ENCODE measurements at places on chromosomes 1 and 21. TPM values are rescaled to one million over a fixed set of nuclear protein-coding genes. Genes with fewer than 3 reads are reported as not detected.
A peak's percentile ranks its signal among the peaks of the same experiment; 100 is the strongest.

The GALNT2 gene
- 32.7 TPM for total RNA-seq

The CR1L gene
- total RNA-seq: 0.42 TPM

The ZMYND12 gene
- total RNA-seq: 1.1 TPM

The LCE1A gene
- total RNA-seq: not detected

The MR1 gene
- total RNA-seq: 19.8 TPM

The CYP4Z1 gene
- not detected for total RNA-seq

DNA sequence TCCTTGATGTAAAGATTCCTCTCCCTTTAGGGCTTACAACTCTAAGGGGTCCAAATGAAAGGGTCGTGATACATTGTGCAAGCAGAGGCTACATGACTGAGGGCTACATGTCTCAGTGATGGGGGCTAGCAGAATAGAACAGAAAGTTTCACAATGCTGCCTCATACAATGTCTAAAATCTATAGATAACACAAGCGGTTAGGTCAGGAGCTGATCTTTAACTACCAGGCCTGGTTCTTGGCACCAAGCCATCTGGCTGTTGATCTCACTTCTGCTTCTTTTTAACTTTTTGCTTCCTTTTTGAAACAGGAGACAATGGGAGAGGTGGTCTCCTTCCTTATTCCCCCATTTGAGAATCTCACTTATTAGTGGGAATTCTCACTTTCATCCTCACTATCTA is 710.2 kb downstream of the AMY1C start:
- H3K27me3 ChIP-seq: no peaks in the 10 kb centered on the region
- no peaks in the 10 kb centered on the region for H3K36me3 ChIP-seq
- H3K4me3 ChIP-seq: no peak overlapping the region
- no peaks in the 10 kb centered on the region for H3K4me1 ChIP-seq

- peak; percentile 32 for DNase-seq
- no peaks in the 10 kb centered on the region for H3K27me3 ChIP-seq
- H3K27ac ChIP-seq: no peak overlapping the region
- no peaks in the 10 kb centered on the region for H3K4me1 ChIP-seq
- H3K4me3 ChIP-seq: no peak overlapping the region
These were observed 39.5 kb upstream of the CR2 start for GRCh38 chr1:207414606-207415108.

DNA sequence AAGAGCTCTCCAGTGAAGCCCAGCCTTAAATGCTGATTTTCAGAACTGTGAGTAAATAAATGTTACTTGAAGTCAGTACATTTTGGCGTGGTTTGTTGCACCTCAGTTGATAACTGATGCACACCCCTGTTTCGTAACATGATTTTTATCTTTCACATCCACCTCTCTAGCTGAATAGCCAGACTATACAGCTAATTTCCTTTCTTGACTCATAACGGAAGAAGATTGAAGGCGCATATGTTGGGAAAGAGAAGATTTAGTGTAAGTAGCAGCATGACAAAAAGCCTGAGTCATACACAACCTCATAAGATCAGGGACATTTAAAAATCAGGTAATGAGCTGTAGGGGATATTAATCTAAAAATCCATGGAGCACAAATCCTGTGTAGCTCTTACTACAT is 716.2 kb upstream of the ZP4 start:
- H3K4me3 ChIP-seq: no peak overlapping the region
- H3K27ac ChIP-seq: no peak overlapping the region
- no peak for DNase-seq
- no peaks in the 10 kb centered on the region for H3K4me1 ChIP-seq
- H3K27me3 ChIP-seq: no peaks in the 10 kb centered on the region
- H3K36me3 ChIP-seq: no peaks in the 10 kb centered on the region

DNA sequence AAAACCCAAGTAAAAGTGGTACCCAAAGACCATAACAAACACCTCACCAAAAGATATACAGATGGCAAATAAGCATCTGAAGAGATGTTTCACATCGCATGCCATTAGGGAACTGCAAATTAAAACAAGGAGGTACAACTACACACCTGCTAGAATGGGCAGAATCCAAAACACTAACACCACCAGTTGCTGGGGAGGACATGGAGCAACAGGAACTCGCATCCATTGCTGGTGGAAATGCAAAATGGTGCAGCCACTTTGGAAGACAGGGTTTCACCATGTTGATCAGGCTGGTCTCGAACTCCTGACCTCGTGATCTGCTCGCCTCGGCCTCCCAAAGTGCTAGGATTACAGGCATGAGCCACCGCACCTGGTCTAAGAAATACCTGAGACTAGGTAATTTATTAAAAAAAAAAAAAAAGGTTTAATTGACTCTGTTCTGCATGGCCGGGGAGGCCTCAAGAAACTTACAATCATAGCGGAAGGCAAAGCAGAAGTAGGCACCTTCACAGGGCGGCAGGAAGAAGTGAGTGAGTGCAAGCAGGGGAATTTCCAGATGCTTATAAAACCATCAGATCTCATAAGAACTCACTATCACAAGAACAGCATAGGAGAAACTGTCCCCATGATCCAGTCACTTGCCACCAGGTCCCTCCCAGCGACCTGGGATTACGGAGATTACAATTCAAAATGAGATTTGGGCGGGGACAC is 30.2 kb upstream of the PRSS38 start:
- DNase-seq: no peak
- H3K27me3 ChIP-seq: no peaks in the 10 kb centered on the region
- H3K36me3 ChIP-seq: peaks cover 23% of the 10 kb centered on the region

DNA sequence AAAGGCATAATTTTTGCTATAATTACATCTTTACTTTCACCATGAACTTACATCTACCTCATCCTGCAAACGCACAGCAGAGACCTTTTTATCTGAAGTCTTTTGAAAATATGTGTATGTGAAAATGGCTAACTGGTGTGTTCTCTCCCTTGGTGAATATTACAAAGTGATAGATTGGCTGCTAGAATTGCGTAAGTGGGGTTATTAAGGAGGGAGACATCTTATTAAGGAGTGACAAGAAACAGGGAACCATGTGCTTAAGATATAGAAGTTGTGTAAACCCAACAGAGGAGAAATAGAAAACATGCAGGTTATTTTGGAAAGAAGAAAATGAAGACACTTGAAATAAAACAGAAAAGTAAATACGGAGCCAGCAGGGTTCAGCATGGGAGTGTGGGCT is 7.8 kb downstream of the KCNJ15 start:
- no peaks in the 10 kb centered on the region for H3K36me3 ChIP-seq
- no peak overlapping the region for H3K27ac ChIP-seq
- no peak overlapping the region for H3K4me3 ChIP-seq
- H3K27me3 ChIP-seq: no peaks in the 10 kb centered on the region

DNA sequence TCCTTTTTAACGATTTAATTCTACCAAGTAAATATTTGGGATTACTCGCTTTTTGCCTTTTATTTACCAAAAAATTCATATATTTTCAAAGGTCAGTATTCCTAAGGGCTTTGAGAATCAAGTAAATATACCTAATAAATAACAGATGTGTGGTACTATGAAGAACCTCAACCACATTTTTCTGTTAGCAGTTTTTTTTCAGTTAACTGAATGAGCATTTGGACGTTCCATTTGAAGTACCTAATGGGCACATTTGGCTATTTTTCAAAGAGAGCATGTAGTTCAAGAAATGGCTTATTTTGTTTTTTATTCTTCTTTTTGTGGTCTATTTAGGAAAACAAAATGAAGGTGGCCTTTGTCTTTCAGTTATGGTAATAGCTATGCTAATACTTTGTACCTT is 253.0 kb downstream of the GPR52 start:
- no peak overlapping the region for H3K4me3 ChIP-seq
- no peaks in the 10 kb centered on the region for H3K4me1 ChIP-seq
- H3K27ac ChIP-seq: no peak overlapping the region
- peaks cover 5% of the 10 kb centered on the region for H3K36me3 ChIP-seq
- H3K27me3 ChIP-seq: no peaks in the 10 kb centered on the region

GRCh38 chr1:57831624-57832023 is 407.8 kb upstream of the DAB1 start:
- H3K27me3 ChIP-seq: no peaks in the 10 kb centered on the region
- no peak for DNase-seq
- no peak overlapping the region for H3K4me3 ChIP-seq
- H3K27ac ChIP-seq: no peak overlapping the region
- no peaks in the 10 kb centered on the region for H3K4me1 ChIP-seq

DNA sequence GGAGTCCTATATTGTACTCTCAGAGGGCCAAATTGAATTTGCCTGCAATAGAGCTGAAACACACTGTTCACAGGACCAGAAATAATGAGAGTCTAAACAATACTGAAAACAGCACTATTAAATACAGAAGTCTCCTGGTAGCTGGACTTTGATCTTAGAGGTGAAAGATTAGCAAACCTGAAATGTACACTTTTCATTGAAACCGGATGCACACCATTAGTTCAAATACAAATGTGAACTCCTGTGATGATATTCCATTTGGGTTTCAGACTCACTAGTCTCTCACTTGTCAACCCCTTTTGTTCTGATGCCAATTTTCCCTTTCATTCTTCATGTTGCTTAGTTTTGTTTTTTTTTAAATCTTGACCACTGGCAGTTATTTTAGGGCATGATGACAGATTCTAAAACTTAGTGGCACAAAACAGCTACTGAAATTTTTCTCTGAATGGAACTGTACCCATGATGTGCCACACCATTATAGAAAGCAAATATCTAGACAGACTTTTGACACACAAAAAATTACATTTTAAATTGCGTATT is 5.9 kb upstream of the TNFSF4 start:
- DNase-seq: no peak
- H3K27me3 ChIP-seq: no peaks in the 10 kb centered on the region
- no peaks in the 10 kb centered on the region for H3K36me3 ChIP-seq
- no peak overlapping the region for H3K4me3 ChIP-seq

GRCh38 chr1:6950001-6950765 is 164.9 kb downstream of the CAMTA1 start:
- H3K4me1 ChIP-seq: no peaks in the 10 kb centered on the region
- H3K27me3 ChIP-seq: no peaks in the 10 kb centered on the region
- DNase-seq: no peak
- H3K27ac ChIP-seq: no peak overlapping the region
- no peaks in the 10 kb centered on the region for H3K36me3 ChIP-seq

DNA sequence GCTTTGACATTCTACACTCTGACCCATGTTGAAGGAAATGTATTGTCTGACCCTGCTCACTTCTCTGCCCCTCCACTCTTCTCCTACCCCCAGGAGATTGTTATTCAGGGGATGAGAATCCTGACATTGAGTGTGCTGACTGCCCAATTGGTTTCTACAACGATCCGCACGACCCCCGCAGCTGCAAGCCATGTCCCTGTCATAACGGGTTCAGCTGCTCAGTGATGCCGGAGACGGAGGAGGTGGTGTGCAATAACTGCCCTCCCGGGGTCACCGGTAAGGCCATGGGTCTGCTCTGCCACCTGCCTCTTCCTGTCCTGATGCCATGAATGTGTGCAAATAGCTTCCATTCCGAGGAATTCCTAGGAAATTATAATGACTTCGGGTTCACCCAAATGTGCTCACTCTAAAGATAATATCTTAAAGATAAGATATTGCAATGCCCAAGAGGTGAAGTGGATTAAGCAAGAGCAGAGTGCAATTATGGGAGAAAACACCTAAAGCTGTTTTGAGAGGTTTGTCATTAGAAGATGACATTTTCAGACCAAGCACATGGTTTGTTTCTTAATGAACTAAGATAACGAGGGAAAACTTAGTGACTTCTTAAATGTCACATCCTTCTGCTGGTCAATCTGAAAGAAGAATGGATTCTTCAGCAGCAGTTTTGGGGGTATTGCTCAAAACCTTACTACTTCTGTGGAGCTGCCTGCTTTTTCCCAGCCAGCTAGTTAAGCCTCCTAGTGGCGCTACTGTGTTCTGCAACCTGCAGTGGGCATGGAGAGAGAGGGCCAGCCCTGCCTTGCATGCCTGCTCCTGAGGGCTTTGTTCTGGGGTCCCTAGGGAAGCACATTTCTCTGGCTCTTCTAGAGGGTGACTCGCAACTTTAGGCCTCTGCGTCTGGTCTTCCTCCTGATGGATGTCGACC is 41.6 kb downstream of the LAMC2 start:
- H3K4me3 ChIP-seq: no peak overlapping the region
- peak; percentile 56 for DNase-seq
- H3K4me1 ChIP-seq: no peaks in the 10 kb centered on the region
- no peaks in the 10 kb centered on the region for H3K27me3 ChIP-seq
- no peaks in the 10 kb centered on the region for H3K36me3 ChIP-seq
- H3K27ac ChIP-seq: no peak overlapping the region

DNA sequence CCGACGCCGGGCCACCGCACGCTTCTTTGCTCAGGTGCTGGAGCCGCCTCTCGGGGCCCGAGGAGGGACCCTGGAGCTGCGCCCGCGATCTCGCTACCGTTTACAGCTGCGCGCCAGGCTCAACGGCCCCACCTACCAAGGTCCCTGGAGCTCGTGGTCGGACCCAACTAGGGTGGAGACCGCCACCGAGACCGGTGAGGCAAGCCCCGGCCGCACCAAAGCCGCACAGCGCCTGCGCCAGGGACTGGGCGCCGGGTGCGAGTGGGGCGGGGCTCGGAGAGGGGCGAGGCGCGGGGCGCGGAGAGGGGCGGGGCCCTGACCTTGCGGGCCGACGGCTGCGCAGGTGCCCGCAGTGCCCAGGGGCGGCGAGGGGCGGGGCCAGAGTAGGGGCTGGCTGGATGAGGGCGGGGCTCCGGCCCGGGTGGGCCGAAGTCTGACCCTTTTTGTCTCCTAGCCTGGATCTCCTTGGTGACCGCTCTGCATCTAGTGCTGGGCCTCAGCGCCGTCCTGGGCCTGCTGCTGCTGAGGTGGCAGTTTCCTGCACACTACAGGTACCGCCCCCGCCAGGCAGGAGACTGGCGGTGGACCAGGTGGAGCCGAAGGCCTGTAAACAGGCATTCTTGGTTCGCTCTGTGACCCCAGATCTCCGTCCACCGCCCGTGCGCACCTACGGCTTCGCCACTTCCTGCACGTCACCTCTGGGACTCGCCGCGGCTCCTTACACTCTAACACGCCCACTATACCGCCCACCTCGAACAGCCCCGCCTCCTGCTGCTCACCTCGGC is 9.8 kb upstream of the CDC20 start:
- H3K36me3 ChIP-seq: no peaks in the 10 kb centered on the region
- H3K4me3 ChIP-seq: peak overlapping the region; percentile 35
- H3K27ac ChIP-seq: peak overlapping the region; percentile 79
- H3K27me3 ChIP-seq: no peaks in the 10 kb centered on the region

- no peak overlapping the region for H3K27ac ChIP-seq
- peaks cover 24% of the 10 kb centered on the region for H3K36me3 ChIP-seq
- DNase-seq: no peak
- H3K4me1 ChIP-seq: peaks cover 6% of the 10 kb centered on the region
- H3K4me3 ChIP-seq: no peak overlapping the region
These were observed 5.8 kb downstream of the VPS72 start for GRCh38 chr1:151184211-151184610.
